Cortex of kidney (tissue), 1 donor: ENCODE measurements at places on chromosomes 3 and 15.

DNA sequence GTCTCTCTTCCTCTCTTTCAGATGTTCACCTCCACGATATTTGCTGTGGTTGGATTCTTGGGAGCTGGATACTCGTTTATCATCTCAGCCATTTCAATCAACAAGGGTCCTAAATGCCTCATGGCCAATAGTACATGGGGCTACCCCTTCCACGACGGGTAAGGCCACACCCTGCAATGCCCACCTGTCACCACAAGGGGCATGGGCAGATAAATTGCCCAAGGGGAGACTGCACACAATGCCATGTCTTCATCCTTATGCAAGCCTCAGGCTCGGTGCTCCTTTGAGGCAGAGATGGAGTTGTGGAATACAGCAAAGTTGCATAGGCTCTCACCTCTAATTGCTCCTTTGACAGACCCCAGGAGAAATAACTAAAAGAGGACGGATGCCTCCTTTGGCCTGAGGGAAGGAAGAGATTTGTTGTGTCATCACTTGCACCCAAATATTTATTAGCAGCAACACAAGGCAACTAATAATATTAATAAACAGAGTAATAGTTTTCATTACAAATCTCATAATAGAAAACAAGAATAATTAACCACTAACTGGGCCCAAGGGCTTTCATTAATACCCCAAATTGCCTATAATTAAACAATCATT is 13.2 kb downstream of the TM4SF4 start:
- DNase-seq = no peak

GRCh38 chr3:53837331-53837730 is 8.9 kb downstream of the CHDH start:
- no peak for DNase-seq

DNA sequence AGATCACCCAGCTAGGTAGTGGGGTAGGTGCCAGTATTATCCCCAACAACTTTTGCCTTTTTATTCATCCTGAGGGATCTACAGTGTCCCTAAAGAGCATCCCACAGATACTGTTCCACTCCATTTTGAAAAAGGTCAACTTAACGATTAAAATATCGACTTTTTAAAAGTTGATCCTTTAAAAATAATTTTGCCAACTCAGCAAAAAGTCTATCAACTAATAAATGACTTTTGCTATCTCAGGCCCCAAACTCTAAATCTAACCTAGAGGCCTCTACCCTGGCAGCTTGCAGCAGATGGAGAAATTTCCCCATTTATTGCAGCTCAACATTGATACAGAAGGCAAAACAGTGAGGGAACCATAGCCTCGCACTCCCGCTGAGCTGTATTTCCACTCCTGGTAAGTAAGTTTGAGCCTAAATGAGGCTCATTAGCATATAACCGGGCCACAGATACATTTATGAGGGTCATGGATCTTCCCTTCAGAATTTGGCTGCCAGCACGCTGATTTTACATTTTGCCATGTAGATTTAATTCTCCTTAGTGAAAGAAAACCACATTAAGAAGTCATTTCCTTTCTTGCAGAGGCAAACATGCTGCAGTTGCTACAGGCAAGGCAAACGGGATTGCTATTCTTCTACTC is 704.1 kb upstream of the CFAP20DC start:
- no peak for DNase-seq

- no peak for DNase-seq
Measured at GRCh38 chr3:70774641-70775040, 462.2 kb upstream of the MDFIC2 start.

GRCh38 chr3:167835953-167836352 is 100.4 kb downstream of the SERPINI1 start:
- DNase-seq = no peak
